ENCODE measurements at places on chromosomes 16 and 17.

- no peak for DNase-seq
These were observed 43.1 kb upstream of the AMZ2 start for GRCh38 chr17:68204736-68205135.

- DNase-seq = no peak
These were observed at the start of gene ZBTB4 for GRCh38 chr17:7479213-7480088. Gene ZBTB4 (minus strand): TSS chr17:7479631. CDS start chr17:7466801, 12,830 bp downstream.

GRCh38 chr16:89341697-89342694 lies 124.5 kb downstream of the ZNF778 start:
- no peak for DNase-seq

DNA sequence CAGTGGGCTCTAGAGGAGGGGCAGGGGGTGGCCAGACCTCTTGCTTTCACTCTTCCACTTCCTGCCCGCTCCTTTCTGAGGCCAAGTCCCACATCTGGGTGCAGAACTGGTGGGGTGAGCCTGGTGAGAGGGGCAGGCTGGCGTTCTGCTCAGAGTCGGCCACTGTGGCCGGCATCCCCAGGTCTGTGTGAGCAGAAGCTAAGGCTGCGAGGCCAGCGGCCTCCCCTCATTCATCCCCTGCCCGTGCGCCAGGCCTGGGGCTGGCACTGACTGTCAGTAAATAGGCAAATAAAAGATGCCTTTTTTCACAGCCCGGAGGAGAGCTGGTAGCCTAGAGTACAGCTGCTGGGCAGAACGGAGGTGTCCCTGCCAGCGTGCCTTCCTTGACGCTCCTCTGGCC lies 1.2 kb downstream of the DEF8 start:
- no peak for DNase-seq

- DNase-seq = no peak
These were observed 86.3 kb downstream of the SDR42E1 start for GRCh38 chr16:81925016-81925415.

DNA sequence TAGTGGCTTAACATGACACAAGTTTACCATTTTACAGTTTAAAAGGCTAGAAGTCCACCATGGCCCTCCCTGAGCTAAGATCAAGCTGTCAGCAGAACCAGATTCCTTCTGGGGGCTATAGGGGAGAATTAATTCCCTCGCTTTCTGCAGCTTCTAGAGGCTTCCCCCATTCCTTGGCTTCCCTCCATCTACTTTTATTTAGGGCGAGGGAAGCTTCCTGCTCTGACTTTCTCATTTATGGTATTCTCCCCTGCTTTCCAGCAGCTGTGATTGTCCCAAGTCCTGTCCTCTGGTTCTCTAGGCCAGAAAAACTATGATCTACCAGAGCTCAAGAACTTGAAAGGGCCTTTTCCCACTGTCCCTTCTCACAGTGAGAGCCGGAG lies 4.3 kb downstream of the CETP start:
- no peak for DNase-seq

DNA sequence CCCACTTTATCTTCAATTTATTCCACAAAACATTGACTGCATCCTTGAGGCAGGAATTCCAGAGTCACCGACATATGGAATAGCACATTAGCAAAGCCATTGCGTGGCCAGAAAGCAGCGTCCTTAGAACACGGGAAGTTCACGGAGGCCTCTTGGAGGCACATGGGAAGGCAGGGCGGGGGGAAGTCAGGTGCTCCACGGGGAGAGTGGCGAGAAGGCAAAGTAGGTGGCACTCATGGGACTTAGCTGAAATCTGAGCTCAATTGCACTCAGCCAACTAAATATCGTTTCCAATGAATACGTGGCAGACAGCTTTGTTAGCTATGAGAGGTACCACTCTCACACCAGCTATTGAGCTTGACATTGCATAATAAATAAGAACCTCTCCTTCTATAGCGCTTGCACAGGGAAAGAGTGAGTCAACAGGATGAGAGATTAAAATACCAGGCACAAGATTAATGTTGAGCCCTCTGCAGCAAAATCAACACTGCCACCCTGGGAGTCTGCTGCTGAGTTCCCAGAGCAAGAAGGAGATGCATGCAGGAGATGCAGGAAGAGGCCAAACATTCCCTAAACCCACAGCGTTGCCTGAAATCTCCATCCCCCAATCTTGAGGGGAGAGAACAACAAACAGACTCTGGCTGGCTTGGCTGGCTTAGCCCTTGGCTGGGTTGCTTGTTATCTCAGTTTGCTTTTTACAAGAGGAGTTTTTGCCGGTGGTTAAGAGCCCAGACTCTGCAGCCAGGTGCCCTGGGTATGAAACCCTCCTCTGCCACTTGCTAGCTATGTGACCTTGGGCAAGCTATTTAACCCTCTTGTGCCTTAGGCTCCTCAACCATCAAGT lies 28.8 kb downstream of the ABCC12 start:
- no peak for DNase-seq

- DNase-seq = no peak
These were observed 32.0 kb upstream of the DOC2B start for GRCh38 chr17:213286-214105.

DNA sequence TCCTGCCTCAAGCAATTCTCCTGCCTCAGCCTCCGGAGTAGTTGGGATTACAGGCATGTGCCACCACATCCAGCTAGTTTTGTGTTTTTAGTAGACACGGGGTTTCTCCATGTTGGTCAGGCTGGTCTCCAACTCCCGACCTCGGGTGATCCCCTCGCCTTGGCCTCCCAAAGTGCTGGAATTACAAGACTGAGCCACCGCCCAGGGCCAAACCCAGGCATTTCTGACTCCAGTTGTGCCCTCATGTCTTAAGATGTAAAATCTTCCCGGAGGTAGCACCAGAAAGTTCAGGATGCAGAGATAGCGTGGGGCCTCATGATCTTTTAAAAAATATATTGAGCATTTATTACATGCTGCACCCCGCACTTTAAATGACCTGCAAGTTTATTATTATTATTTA lies 12.8 kb upstream of the SMG1 start:
- DNase-seq = no peak

DNA sequence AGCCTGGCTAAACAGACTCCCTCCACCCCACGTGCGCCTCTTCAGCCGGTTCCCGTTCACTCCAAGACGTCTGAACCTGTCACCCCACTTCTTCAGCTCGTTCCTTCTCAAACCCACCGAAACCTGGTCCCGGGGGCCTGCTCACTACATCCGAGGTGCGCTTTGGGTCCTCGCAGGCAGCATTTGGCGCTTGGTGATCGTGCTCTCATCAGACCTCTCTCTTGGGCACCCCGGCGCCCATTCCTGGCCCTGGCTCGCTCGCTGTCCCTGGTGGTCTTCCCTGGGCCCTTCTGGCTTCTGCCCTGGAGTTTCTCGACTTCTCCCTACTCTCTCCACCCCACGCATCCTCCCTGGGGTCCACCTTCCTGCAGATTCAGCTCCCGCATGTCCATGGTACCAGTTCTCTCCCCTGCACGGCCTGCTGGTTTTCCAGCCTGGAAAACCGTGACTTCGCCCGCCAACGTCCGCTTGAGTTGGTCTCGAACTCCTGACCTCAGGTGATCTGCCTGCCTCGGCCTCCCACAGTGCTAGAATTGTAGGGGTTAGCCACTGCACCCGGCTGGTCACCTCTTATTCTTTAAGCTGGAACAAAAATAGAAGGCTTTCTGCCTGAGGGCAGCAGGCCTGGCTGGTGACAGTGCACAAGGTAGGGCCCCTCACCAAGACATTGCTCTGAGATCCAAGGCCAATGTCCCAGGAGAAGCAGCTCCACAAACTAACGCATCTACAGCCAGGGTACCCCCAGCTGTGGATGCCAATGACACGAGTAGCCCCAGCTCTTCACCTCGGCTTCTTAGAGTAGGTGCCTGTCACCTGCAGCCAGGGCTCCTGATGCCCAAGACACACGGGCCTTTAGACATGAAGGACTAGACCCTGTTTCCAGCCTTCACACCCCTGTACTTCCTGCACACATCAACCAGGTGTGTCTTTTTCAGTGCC lies 1.1 kb upstream of the MEAK7 start:
- no peak for DNase-seq

DNA sequence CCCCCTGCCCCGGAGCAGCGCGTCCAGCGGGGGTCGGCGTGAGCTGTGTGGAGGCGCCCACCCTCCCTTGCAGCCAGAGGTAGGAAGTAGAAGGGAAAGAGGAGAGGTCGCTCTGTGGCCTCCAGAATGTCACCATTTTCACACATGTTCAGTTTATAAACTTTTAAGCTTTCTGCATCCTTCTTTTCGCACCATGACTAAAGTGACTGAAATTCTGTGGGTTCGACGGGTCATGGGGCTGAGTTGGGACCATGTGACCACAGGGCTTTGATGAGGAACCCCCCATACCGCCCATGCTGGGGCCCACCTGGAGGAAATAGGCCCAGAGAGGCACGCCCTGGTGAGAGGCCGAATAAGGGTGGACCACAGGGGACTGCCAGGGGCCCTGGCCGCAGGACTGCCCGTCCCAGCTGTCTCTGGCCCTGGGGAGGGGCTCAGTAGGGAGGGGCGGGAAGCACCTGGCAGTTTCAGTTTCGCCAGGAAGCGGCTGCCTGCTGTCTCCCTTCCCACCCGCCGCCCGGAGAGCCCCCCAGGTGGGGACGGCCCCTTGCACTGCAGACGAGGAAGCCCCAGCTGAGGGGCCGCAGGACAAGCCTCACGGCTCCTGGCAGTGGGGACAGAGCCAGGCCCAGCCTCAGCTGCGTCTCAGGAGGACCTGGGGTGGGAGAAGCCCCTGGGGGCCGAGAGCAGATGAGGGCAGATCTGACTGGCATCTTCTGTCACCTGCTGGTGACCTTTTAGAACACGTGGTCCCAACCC lies 9.0 kb downstream of the CBFA2T3 start:
- no peak for DNase-seq

DNA sequence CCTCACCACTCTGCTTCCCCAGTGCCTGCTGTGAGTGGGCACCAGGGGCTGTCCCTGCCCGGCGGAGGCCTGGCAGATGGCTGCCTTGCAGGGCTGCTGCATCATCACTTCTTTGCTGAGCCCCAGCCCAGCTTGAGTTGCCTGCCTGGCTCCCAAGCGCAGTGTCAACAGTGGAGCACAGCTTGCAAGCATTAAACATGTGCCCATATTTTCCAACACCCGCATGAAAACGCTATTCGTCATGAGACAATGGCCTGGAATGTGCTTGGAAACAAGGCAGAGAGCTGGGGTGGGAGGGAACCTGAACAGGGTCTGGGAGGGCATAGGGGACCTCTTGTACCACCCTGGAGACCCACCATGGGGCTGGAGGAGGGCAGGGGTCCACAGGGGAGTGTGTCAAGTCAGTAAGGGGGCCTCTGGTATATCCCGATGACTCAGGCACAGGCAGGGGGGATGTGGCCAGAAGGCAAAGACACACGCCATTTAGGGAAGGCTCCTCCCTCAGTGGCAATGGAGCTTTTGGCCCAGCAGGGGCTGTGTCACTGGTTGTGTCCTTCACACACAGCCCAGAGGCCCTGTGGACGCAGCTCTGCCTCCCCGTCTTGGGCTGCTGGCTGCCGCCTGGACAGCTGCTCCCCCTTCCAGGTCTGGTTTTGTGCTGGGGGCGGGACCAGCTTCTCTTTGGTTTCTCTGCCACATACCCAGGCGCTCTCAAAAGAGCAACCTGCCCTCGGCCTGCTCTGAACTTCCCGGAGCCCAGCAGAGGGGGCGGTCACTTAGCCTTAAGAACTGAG lies 17.4 kb upstream of the MTSS2 start:
- DNase-seq = peak; percentile 94

DNA sequence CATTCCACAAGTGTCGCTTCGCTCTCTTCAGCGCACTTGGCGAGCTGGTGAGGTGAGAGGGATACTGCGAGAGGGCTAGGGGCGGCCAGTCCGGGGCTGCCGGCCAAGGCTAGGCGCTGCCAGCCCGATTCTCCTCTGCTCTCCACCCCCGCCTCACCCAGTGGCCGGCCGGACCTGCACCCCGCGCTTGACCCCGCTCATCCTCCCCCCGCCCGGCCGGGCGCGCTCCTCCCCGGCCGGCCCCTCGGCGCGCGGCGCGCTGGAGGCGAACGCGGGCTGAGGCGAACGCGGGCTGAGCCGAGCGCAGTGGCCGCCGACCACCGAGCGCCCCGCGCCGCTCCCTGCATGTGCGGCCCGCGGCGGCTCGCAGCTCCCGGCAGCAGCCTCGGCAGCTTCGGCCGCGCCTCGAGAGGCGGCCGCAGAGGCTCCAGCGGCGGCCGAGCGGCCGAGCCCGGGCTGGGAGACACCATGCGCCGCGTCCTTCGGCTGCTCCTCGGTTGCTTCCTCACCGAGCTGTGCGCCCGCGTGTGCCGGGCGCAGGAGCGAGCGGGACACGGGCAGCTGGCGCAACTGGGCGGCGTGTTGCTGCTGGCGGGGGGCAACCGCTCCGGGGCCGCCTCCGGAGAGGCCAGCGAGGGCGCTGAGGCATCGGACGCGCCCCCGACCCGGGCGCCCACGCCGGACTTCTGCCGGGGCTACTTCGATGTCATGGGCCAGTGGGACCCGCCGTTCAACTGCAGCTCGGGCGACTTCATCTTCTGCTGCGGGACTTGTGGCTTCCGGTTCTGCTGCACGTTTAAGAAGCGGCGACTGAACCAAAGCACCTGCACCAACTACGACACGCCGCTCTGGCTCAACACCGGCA lies at the start of gene SHISA9:
Gene SHISA9 (plus strand): TSS at position 2 of the 865 bp plus-strand sequence.
- no peak for DNase-seq

- no peak for DNase-seq
These were observed 149.9 kb downstream of the NPIPB5 start for GRCh38 chr16:22660441-22661160.

DNA sequence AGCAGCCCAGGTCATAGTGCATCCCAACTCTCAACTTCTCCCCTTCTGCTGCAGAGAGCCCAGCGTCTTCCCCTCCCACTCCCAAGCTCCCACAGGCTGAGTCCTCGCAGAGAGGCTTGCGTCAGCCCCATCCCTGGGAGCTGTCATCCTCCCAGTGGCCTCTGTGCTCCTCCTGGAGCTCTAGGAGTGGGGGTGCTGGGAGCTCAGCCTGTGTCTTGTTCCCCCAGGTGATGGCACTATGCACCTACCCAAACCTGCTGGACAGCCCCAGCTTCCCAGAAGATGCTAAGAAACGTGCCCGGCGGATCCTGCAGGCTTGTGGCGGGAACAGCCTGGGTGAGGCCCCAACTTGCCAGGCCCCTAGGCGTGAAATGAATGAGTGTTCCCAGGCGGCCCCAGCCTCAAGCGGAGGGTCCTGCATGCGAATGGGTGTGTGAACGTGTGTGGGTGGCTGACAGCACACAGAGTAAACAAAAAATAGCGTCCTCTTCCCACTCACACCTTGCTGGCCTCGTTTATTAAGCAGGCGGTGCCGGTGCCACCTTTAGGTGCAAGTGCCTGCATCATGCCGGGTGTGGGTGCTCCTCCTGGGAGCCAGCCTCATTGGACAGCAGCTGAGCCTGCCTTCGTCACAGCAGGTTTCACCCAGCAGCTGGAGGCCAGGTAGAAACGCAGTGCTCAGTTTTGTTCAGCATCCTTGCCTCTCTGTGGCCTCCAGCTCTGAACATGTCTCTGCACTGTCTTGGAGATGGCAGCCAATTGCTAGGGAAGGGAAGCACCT lies 16.5 kb downstream of the GPT2 start:
- no peak for DNase-seq

- DNase-seq = no peak
These were observed at the start of gene ALOX15 for GRCh38 chr17:4641297-4642195. Gene ALOX15 (minus strand): TSS chr17:4641678. CDS start chr17:4641651, 27 bp downstream.

DNA sequence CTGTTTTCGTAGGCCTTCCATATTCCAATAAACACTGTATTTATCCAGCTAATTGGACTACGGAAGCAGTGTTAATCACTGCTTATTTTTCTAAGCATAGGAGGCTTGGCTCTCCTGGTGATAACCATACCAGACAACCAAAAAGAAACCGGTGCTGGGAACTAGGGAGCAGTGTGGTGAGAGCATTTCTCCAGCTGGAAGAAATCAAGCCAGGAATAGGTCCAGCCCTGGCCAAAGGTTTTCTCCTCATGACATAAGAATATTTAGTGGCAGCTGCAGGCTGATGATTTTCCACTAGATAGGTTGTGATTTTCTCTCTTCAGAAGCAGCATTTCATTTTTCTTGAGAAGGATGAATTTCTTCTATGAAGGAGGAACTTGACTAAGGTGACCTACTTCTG lies 141.5 kb downstream of the TRIM37 start:
- no peak for DNase-seq
